Muscle of back (tissue), 13 donors: ENCODE measurements at places on chromosomes 5 and 9.

- DNase-seq: no peak
These were observed 692.4 kb upstream of the DMAC1 start for GRCh38 chr9:8492024-8492423.

DNA sequence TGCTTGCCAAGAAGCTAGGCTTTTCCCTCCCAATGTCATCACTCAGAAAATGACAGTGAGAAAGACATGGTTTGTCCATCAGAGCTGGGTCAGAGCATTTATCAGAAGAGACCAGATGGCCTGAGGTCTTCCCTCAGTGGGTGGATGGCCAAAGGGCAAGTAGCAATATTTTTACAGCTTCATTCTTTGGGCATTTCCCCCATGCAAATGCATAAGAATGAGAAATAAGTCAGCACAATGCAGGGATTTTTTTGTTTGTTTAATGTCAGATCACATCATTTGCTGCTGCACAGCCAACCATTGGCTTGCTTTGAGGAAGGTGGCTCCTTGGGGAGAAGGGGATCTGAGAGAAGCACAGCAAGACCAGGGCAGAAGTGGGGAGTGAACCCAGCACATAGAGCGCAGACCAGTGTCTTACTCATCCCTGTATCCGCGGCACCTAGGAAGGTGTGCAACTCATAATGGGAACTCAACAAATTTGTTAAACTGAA, 209.6 kb downstream of the SEMA6A start:
- no peak for DNase-seq

- no peak for DNase-seq
These were observed 6.7 kb downstream of the GLRA1 start for GRCh38 chr5:151917904-151918303.

GRCh38 chr9:76114144-76114543, 223.7 kb downstream of the PCSK5 start:
- DNase-seq: peak; percentile 81

DNA sequence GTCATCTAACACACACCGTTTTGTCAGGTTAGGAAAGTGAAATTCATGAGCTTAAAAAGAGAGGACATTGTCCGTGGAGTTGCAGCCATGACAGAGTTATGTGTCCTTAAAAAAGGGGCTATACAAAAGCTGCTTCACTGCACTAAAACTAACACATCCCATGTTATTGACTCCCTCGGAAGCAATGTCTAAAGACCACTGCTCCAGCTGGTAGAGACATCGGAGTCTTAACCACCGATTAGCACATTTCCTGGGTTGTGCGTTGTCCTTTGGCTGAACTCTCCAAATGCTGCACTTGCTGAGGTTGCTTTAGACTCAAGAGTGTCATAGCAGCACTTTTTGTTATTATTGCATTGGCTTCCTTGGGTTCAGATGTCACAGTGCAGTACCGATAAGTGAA, 128.3 kb upstream of the C9orf72 start:
- peak; percentile 52 for DNase-seq

DNA sequence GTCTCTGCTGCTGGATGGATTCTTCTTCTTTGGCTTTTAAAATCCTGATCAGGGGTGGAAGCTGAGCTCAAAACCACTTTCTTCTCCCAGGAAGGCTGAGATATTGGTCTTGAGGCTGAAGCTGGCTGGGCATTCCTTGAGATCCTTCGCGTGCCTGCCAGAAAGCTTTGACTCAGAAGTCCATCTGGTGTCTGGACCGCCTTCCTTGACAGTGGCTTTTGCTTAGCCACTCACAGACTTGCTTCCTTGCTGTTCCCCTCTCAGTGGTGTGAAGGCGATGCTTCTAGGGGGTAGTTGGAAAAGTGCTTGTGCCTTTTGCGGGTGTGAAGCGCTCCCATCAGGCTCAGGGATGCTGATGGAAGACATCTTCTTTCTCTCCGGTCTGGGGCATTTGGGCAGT, 45.9 kb downstream of the RGS3 start:
- DNase-seq: no peak
